ENCODE measurements at places on chromosomes 2 and 18.

GRCh38 chr2:127379712-127380355, 7.9 kb downstream of the MAP3K2 start:
- H3K27ac ChIP-seq, result no peak overlapping the region
- H3K36me3 ChIP-seq, result peaks cover 17% of the 10 kb centered on the region
- H3K27me3 ChIP-seq, result no peaks in the 10 kb centered on the region
- no peak overlapping the region for H3K4me3 ChIP-seq
- peaks cover 38% of the 10 kb centered on the region for H3K4me1 ChIP-seq

GRCh38 chr2:240965296-240965904, 33.0 kb upstream of the SNED1 start:
- no peak overlapping the region for H3K27ac ChIP-seq
- DNase-seq, result no peak
- no peak overlapping the region for H3K4me3 ChIP-seq
- no peaks in the 10 kb centered on the region for H3K36me3 ChIP-seq
- no peaks in the 10 kb centered on the region for H3K4me1 ChIP-seq

GRCh38 chr2:8152392-8153257, 529.2 kb upstream of the ID2 start:
- H3K36me3 ChIP-seq, result no peaks in the 10 kb centered on the region
- no peak overlapping the region for H3K4me3 ChIP-seq
- peak; percentile 25 for DNase-seq
- H3K27ac ChIP-seq, result no peak overlapping the region

- H3K4me1 ChIP-seq, result peaks cover 27% of the 10 kb centered on the region
- H3K36me3 ChIP-seq, result peaks cover 7% of the 10 kb centered on the region
- H3K4me3 ChIP-seq, result peak overlapping the region; percentile 90
- no peaks in the 10 kb centered on the region for H3K27me3 ChIP-seq
- no peak for DNase-seq
- H3K27ac ChIP-seq, result peak overlapping the region; percentile 92
Measured at GRCh38 chr2:127884436-127884835, 1.3 kb downstream of the AMMECR1L start.

- no peaks in the 10 kb centered on the region for H3K27me3 ChIP-seq
- no peaks in the 10 kb centered on the region for H3K36me3 ChIP-seq
- no peak overlapping the region for H3K4me3 ChIP-seq
Measured at GRCh38 chr2:193502363-193503035, 1307.8 kb upstream of the TMEFF2 start.
